ENCODE measurements at places on chromosomes 1 and 21. TPM values are rescaled to one million over a fixed set of nuclear protein-coding genes. Genes with fewer than 3 reads are reported as not detected.
A peak's percentile ranks its signal among the peaks of the same experiment; 100 is the strongest.

Gene C1orf116
- not detected for total RNA-seq

Gene KRTAP19-1
- total RNA-seq, result not detected

Gene SELP
- 0.48 TPM for total RNA-seq

- peak overlapping the region; percentile 7 for H3K4me3 ChIP-seq
- DNase-seq, result no peak
- H3K27ac ChIP-seq, result no peak overlapping the region
- no peaks in the 10 kb centered on the region for H3K36me3 ChIP-seq
- H3K4me1 ChIP-seq, result peaks cover 7% of the 10 kb centered on the region
These were observed 1.6 kb downstream of the CLIC6 start for GRCh38 chr21:34670220-34670961.

- H3K4me1 ChIP-seq, result no peaks in the 10 kb centered on the region
- no peak overlapping the region for H3K27ac ChIP-seq
These were observed 52.8 kb downstream of the SPSB1 start for GRCh38 chr1:9345471-9345870.

DNA sequence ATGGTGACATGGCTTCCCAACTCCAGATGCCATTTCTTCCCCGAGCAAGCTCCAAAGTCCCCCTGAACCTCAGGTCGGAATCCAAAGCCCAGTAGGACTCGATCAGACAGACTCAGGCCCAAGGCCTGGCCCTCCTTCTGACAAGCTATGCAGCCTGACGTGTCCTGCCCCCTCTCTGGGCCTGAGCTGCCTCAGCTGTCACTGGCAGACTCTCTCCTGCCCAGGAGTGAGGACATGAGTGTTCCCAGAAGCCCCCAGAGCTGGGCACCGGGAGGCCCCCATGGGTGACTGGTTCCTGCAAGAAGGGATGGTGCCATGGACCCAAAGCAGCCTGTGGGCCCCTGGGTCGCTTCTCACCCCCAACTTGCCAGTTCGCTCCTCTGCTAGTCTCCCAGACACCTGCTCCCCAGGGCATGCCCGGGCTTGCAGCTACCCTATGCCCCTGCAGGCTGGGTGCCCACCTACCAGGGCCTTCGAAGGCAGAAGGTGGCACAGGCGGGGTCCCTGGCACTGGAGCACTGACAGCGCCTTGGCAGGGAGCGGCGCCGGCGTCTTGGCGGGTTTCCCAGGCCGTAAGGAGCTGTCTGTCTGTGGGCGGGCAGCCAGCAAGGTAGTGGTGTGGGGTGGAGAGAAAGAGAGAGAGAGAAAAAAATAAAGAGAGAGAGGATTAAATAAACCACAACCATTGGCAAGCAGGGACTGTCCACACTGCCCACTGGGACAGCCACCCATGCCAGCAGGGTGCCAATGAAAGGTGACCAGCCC, 2.3 kb downstream of the EDN2 start:
- H3K4me1 ChIP-seq, result peaks cover 2% of the 10 kb centered on the region
- no peak overlapping the region for H3K27ac ChIP-seq
- no peaks in the 10 kb centered on the region for H3K36me3 ChIP-seq
- DNase-seq, result no peak

DNA sequence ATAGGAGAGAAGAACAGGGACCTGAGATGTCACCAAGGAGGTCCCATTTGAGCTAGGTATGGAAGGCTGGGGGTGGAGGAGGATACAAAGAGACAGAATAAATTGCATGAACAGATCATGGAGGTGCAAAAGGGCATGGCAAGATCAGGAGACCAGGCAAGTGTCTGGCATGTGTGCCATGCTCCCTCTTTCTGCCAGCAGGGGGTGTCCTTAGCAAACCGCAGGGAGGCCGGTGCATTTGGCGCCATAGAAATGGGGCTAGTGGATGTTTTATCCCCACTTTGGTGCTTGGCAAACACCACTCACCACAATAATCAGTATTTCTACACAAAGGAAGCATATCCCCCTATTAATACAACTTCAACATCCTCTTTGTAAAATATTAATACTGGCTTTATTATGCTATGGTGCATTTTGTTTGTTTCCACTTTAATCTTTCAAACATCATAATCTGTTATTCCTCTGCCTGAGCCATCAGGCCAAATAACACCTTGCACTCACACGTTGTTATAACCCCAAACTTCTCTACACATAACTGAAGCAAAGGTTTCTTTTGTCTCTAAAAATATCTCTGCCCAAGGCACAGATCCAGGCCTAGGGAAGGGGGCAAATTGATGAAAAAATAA, 25.9 kb downstream of the S100A6 start:
- H3K36me3 ChIP-seq, result no peaks in the 10 kb centered on the region
- no peak overlapping the region for H3K4me3 ChIP-seq
- DNase-seq, result peak; percentile 73
- no peak overlapping the region for H3K27ac ChIP-seq
- peaks cover 27% of the 10 kb centered on the region for H3K4me1 ChIP-seq
- H3K27me3 ChIP-seq, result no peaks in the 10 kb centered on the region

DNA sequence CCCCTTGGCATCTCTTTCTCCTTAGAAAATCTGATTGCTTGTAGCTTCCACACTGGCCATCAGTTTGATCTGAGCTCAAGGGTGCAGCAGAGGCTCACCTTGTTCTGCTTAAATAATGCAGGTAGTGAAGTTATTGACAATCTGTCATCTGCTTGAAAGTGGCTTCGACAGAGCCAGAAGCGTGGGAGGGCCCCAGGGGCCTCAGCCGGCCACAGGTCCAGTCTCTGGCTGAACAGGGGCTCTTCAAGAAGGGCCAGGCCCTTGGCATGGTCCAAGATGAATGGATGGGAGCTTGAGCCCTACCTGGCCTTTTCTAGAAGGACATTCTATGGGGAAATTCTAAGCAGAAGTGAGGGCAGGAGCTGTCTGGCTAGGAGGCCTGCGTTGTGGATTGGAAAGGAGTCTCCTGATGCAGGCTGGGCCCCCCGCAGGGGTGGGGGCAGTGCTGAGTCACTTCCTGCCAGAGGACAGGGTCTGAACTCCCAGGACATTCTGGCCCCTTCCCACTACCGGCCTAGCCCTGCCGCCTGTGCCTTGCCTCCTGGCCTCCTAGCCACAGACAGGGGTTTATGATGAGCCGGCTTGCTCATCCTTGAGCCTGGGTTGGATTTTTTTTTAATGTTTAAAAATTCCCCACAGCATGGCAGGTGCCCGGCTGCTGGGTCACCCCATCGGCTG, 162.3 kb upstream of the VAMP3 start:
- no peaks in the 10 kb centered on the region for H3K27me3 ChIP-seq
- no peak overlapping the region for H3K27ac ChIP-seq
- no peak overlapping the region for H3K4me3 ChIP-seq
- DNase-seq, result no peak
- H3K4me1 ChIP-seq, result no peaks in the 10 kb centered on the region

Measured in activated CD4-positive, alpha-beta T cell treated with anti-CD3 and anti-CD28 coated beads, Interleukin-2, amount 10 ng/mL, durations not matched to agents 7 days and 5 days (primary cell).